ENCODE measurements at places on chromosomes 16 and 17.
A peak's percentile ranks its signal among the peaks of the same experiment; 100 is the strongest.

DNA sequence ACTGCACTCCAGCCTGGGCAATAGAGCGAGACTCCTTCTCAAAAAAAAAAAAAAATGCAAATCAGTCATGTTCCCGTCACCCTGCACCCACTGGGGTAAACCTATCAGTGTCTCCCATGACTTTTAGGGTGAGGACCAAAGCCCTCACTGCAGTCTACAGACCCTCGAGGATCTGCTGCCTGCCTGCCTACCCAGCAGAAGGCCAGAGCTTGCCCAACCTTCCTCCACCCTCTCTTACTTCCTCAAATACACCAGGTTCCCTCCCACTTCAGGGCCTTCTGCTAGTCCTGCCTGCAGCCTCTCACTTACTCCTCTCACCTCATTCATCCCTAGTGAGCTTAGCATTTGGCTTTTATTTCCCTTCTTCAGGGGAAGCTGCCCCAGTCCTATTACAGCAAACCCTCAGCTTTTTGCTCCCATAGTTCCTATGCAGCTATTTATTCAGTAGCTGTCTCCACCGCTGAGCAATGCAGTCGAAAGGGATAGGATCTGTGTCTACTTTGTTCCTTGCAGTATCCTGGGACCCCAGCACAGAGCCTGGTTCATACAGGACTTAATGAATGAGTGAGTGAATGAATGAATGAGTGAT is 17.8 kb upstream of the TOB1 start:
- peak; percentile 73 for DNase-seq

DNA sequence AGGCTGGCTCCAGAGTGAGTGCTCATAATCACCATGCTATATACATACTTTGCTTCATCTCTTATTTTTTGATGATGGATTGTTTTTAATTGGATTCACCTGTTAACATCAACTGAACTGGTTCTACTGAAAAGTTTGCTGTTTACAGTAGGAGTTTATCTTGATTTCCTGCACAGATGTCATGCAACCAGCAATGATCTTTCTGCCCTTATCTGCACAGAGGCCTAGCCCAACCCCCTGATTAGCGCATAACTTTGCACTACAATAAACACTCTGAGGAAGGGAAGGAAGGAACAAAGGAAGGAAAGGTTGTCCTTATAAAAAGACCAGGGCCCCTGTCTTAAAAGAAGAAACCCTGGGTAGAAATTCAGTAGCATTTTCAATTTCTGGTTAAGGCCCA is 152.9 kb downstream of the RGS9 start:
- no peak for DNase-seq

GRCh38 chr17:80359422-80360110 is 55.4 kb upstream of the ENDOV start:
- peak; percentile 51 for DNase-seq

DNA sequence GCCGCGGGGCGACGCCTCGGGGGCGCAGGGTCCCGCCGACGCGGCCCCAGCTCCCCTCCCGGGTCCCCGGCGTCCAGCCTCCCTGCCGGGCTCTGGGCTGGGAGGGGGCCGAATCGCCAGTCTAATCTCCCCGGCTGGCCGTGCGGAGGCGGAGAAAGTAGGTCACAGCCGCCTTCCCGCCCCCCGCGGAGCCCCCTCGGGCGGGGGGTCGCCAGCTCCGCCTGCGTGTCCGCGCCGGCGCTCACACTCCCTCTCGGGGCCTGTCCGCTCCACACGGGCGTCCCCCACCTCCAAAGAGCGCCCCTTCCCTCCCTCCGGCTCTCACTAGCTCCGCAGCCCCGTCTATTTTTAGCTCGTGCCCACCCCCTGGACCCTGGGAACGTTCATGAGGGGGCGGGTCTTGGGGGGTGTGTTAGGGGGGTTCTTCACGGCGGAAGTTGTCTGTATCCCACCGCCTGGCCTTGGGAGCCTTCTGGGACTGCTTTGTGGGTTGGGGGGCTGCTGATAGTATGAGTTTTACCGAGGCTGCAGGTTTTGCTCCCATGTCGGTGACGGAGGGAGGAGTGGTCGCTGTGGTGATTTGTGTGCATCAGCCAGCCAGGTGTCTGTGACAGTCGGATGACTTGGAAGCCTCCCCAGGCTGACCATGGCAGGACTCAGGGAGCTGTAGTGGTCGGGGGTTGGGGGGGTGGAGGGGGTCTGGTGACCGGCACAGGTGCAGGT is 1.1 kb downstream of the ATP1B2 start:
- no peak for DNase-seq

DNA sequence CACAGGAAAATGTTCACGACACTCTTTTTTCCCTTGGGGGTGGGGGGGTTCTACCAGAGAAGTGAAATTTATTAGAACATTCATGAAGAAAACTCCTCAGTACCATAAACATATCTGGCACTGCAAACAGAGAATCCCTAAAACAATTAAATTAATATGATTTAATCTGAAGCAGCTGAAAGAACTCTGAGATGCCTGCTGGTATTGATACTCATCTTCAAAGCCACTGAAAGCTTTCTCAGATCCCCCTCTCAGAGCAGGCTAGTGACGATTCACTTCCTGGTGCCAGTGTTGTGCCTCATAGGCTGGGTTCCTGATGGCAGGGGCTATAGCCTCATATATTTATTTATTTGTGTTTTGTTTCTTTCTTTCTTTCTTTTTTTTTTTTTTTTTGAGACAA is 52.7 kb downstream of the MYH10 start:
- no peak for DNase-seq

DNA sequence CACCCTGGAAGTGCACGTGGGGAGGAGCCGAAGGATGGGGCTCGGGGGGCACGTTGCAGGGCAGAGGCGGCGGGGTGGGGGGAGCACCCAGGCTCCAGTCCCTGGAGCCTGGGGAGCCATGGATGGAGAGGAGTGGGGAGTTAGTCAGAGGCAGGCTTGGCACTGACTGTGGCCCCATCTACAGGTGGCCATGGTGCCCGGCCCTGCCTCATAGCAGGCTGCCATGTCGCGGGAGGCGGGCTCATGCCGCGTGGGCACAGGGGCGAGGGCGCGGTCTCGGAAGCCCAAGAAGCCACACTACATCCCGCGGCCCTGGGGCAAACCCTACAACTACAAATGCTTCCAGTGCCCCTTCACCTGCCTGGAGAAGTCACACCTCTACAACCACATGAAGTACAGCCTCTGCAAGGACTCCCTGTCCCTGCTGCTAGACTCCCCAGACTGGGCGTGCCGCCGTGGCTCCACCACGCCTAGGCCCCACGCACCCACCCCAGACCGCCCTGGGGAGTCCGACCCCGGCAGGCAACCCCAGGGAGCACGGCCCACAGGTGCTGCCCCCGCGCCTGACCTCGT is 3.0 kb downstream of the PRR35 start:
- DNase-seq: no peak

GRCh38 chr16:2033057-2033908 is 6.6 kb downstream of the NHERF2 start:
- DNase-seq: no peak

DNA sequence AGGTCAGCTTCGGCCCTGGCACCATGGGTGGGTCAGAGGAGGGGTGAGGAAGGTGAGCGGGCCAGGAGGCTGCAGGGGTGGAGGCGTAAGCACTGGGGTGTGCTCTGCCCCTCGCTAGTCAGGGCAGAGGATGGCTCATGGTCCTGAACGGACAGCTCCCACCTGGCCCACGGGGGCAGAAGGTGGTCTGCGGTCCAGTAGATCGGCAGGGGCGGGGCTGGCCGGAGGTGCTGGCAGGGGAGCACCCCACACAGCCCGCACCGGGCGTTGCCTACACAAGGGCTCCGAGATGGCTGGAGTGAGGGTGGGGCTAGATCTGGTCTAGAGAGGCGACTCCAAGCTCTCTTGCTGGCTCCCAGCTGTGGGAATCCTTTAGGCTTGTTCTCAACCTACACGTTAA is 8.2 kb downstream of the NPTX1 start:
- no peak for DNase-seq

- peak; percentile 69 for DNase-seq
Observed at GRCh38 chr17:20059728-20060188, 50.6 kb downstream of the SPECC1 start.

- DNase-seq: no peak
Observed at GRCh38 chr17:30062372-30062771, 54.2 kb upstream of the NSRP1 start.

GRCh38 chr16:695355-696089 is 5.3 kb upstream of the WDR24 start:
- DNase-seq: no peak

DNA sequence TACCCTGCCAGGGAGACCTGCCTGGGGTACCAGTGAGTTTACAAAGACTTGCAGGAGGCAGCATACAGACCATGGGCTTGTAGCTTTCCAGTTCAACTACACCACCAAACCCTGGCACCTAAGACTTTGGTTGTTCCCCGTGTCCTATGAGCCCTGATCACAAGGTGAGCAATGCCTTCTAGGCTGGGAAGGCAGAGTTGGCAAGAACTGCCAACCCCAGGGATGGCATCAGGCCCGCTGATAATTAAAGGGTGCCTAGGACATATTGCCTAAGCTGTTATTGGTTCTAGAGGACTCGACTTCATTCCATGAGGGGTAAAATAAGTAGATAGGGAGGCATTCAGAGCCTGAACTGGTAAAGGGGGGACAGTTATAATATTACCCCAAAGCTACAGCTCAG is 41.3 kb downstream of the CDH13 start:
- no peak for DNase-seq

GRCh38 chr17:28906276-28906675 is 3.4 kb upstream of the DHRS13 start:
- no peak for DNase-seq

DNA sequence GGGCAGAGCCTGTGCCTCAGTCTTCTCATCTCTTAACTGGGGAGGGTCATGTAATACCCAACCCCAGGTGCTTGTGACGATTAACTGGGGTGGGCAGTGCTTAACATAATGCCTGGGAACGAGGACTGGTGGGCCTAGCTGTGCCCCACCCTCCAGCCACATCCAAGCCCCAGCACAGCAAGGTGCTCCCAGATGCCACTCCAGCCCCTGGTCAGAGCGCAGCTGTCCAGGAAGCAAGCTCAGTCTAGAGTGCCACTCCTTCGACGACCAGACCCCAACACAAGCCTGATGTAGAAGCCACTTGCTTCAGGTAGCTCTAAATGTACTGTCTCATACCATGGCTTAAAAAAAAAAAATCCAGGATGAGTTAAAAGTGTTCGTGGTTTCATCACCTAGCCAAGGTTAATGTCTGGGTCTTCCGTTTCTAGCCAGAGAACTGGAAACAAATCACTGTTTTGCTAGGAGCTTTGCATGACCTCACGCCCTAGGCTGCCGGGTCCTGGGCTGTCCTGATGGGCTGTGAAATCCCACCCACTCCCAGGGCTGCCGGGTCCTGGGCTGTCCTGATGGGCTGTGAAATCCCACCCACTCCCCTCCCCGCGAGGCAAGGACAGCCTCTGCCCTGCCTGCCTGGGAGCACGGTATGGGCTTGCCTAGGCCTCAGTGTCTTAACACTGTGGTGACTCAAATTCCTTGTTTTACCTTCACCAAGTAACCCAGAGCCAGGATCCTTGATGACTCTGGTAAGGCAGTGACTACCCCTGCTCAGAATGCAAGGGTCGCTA is 7.7 kb downstream of the MIEF2 start:
- no peak for DNase-seq
